ENCODE measurements at places on chromosomes 4 and X. TPM values are rescaled to one million over a fixed set of nuclear protein-coding genes. Genes with fewer than 3 reads are reported as not detected.

GRCh38 chr4:108172231-108172752, 3.6 kb upstream of the LEF1 start:
- H3K27ac ChIP-seq, result no peak overlapping the region
- no peaks in the 10 kb centered on the region for H3K36me3 ChIP-seq
- H3K4me3 ChIP-seq, result peak overlapping the region; percentile 50
- no peak for DNase-seq

- H3K36me3 ChIP-seq, result no peaks in the 10 kb centered on the region
- no peak overlapping the region for H3K27ac ChIP-seq
- H3K27me3 ChIP-seq, result no peaks in the 10 kb centered on the region
- H3K4me1 ChIP-seq, result peaks cover 2% of the 10 kb centered on the region
- no peak for DNase-seq
Measured at GRCh38 chr4:3822230-3822947, 56.2 kb downstream of the ADRA2C start.

DNA sequence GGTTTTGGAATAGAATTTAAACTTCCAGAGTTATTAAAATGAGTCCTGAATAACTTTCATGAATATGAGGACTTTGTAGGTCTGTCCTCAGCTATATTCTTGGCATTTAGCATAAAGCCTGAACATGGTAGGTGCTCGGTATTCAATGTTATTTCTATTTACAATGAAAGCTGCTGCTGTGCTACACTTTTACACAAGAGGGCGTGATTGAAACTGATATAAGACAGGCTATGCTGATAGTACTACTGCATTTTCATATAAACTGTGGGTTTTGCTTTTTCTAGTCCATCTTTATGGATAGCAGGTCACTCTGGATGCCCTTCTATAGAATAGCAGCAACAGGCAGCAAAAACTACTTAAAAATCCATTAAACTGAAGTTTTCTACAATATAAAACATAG, 12.3 kb upstream of the GNPDA2 start:
- H3K27me3 ChIP-seq, result peaks cover 18% of the 10 kb centered on the region
- no peaks in the 10 kb centered on the region for H3K4me1 ChIP-seq
- no peak overlapping the region for H3K27ac ChIP-seq
- peak; percentile 31 for DNase-seq

Gene TTC29
- 0.33 TPM for total RNA-seq

Gene PFKFB1
- total RNA-seq, result not detected

Gene CENPVL2
- 1.5 TPM for total RNA-seq

- H3K27me3 ChIP-seq, result no peaks in the 10 kb centered on the region
- H3K27ac ChIP-seq, result no peak overlapping the region
- H3K4me1 ChIP-seq, result no peaks in the 10 kb centered on the region
- H3K4me3 ChIP-seq, result no peak overlapping the region
Measured at GRCh38 chr4:137226221-137226620, 306.1 kb downstream of the PCDH18 start.

GRCh38 chr4:73001885-73002284, 67.6 kb downstream of the COX18 start:
- no peaks in the 10 kb centered on the region for H3K27me3 ChIP-seq
- H3K27ac ChIP-seq, result no peak overlapping the region
- H3K36me3 ChIP-seq, result no peaks in the 10 kb centered on the region

DNA sequence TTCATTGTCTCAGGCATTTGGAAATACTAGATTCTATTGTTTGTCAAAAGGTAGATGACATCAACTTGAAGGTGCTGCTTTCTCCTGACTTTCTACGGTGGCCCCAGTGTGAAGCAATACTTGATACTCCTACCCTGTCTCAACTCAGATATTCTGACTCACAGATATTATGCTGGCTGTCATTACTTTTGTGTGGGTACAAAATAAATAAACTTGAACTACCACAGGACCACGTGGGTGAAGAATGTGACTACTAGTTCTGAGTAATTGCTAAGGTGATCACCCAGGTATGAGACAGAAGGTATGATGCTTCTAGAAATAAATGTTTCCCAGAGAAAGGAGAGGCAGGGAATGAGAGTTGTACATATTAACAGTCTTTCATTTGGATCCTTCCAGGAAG, 275.3 kb upstream of the SPOCK3 start:
- H3K36me3 ChIP-seq, result no peaks in the 10 kb centered on the region
- H3K4me1 ChIP-seq, result no peaks in the 10 kb centered on the region
- H3K4me3 ChIP-seq, result no peak overlapping the region
- H3K27ac ChIP-seq, result no peak overlapping the region

DNA sequence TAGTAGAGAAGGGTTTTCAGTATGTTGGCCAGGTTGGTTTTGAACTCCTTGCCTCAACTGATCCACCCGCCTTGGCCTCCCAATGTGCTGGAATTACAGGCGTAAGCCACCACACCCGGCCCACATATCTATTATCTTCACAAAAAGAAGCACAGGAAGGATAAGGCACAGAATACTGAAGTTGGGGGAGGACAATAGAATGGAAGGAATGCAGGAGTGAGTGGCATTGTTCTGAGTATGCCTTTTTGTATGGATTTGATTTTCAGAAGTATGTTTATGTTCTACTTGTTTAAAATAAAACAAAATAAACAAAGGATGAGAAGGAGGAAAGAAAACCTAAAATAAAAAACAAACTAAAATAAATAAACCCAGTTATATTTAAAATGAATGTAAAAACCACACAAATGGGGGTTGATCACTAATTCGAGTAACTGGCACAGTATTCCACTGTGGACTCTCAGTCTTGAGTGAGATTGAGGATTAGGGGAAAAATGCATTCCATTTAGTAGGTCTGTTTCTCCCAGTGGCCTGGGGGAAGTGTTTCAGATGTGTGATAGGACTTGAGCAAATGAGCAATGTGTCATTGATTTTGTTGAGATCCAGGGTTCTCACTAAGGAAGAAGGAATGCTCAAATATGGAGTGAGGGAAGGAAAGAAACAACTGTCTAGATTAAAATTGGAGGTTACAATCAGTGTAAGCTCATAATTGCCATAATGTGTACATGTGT, 109.0 kb upstream of the C1QTNF7 start:
- H3K4me1 ChIP-seq, result no peaks in the 10 kb centered on the region
- H3K36me3 ChIP-seq, result no peaks in the 10 kb centered on the region
- no peak overlapping the region for H3K4me3 ChIP-seq
- no peak for DNase-seq
- no peaks in the 10 kb centered on the region for H3K27me3 ChIP-seq

DNA sequence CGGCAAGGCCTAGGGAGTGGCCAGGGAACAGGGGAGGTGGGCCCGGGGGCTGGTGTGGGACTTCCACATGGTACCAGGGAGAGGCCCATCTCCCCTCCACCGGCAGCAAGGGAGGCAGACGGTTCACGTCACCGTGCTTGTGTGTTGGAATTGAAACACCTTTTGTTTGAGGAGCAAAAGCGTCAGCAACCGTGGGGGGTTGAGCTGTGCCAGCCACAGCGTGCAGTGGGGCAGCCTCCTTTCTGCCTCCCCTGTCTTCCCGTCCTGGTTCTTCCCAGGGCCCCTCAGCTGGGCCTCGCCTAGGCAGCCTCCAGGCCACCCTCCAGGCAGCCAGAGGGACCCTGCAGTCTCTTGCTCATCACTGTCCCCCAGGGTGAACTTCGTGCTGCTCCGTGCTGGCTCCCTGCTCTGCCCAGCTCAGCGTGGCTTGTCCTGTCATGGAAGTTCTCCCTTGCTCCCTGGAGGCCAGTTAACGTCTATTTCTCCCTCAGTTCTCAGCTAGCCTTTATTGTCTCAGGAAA, 32.1 kb upstream of the HGFAC start:
- DNase-seq, result peak; percentile 49
- H3K36me3 ChIP-seq, result no peaks in the 10 kb centered on the region
- H3K4me1 ChIP-seq, result peaks cover 21% of the 10 kb centered on the region
- no peaks in the 10 kb centered on the region for H3K27me3 ChIP-seq
- no peak overlapping the region for H3K27ac ChIP-seq

GRCh38 chr4:185656467-185656931, 121.2 kb upstream of the PDLIM3 start:
- no peaks in the 10 kb centered on the region for H3K36me3 ChIP-seq
- H3K27me3 ChIP-seq, result peaks cover 37% of the 10 kb centered on the region
- H3K27ac ChIP-seq, result no peak overlapping the region
- H3K4me3 ChIP-seq, result no peak overlapping the region
- no peaks in the 10 kb centered on the region for H3K4me1 ChIP-seq

Gene FRAS1
- total RNA-seq, result 0.06 TPM

DNA sequence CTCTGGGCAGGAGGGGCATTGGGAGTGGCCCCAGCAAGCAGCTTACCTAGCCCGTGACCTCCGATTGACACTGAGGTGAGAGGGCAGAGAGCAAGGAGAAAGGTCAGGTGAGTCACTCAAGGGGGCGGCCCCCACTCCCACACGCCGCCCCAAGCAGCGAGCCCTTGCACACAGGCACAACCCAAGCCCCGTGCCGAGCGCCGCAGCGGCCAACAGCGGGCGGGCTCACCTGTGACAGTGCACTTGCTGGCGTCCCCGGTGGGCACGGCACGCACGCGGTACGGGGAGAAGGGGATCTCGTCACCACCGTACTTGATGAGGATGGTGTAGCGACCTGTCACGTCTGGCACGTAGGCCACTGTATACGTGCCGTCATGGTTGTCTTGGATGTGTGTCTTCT, 17.2 kb downstream of the FLNA start:
- H3K36me3 ChIP-seq, result peaks cover 85% of the 10 kb centered on the region
- H3K27me3 ChIP-seq, result no peaks in the 10 kb centered on the region
- DNase-seq, result no peak
- H3K4me3 ChIP-seq, result no peak overlapping the region
- no peaks in the 10 kb centered on the region for H3K4me1 ChIP-seq

GRCh38 chr4:44965435-44966095, 239.2 kb upstream of the GNPDA2 start:
- H3K36me3 ChIP-seq, result no peaks in the 10 kb centered on the region
- no peak overlapping the region for H3K27ac ChIP-seq
- H3K4me3 ChIP-seq, result no peak overlapping the region
- no peaks in the 10 kb centered on the region for H3K27me3 ChIP-seq

- H3K4me3 ChIP-seq, result no peak overlapping the region
- H3K27me3 ChIP-seq, result peaks cover 21% of the 10 kb centered on the region
- H3K4me1 ChIP-seq, result no peaks in the 10 kb centered on the region
- H3K27ac ChIP-seq, result no peak overlapping the region
- no peak for DNase-seq
Measured at GRCh38 chrX:44223150-44223549, 120.3 kb downstream of the EFHC2 start.

- no peaks in the 10 kb centered on the region for H3K36me3 ChIP-seq
- H3K4me3 ChIP-seq, result no peak overlapping the region
- no peak for DNase-seq
- H3K27me3 ChIP-seq, result no peaks in the 10 kb centered on the region
- no peaks in the 10 kb centered on the region for H3K4me1 ChIP-seq
- H3K27ac ChIP-seq, result no peak overlapping the region
Measured at GRCh38 chr4:144316869-144317268, 176.4 kb upstream of the GYPA start.

Gene RTL9
- total RNA-seq, result 0.70 TPM

Gene POU4F2
- total RNA-seq, result 4.6 TPM

- no peaks in the 10 kb centered on the region for H3K4me1 ChIP-seq
- H3K27me3 ChIP-seq, result no peaks in the 10 kb centered on the region
- no peaks in the 10 kb centered on the region for H3K36me3 ChIP-seq
- DNase-seq, result peak; percentile 66
- peak overlapping the region; percentile 14 for H3K4me3 ChIP-seq
- no peak overlapping the region for H3K27ac ChIP-seq
Measured at GRCh38 chrX:30971774-30972603, 82.9 kb upstream of the TAB3 start.

DNA sequence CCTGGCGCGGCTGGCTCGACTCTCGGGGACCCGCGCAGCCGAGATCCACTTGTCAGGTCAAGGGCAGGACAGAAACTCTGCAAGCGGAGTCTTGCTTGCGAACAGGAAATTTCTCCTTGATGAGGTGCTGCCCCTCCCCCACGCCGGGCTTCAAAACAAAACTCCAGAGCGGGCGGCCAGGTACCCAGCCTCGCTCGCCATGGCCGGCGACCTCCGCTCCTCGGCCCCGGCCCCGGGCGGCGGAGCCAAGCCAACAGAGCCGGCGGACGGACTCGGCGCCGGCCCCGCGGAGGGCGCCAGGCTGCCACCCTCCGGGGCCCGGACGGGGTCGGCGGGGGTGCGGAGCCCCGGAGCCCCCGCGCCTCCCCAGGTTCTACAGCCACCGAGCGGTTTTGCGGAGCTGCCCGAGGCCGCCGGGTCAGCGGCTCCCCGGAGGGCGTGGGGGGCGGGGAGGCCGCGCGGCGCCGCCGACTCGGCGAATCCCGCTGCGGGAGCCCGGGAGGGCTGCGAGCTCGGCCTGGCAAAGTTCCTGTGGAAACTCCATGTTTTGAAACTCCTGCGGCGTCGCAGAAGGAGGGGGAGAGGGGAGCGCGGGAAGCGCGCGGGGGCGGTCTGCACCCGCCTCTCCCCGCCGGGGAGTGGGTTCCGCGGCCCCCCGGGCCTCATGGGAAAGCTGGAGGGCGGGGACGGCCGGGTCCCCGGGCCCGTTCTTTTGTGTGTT, 11.7 kb upstream of the BCOR start:
- no peaks in the 10 kb centered on the region for H3K36me3 ChIP-seq
- peaks cover 23% of the 10 kb centered on the region for H3K4me1 ChIP-seq
- peak; percentile 71 for DNase-seq
- no peaks in the 10 kb centered on the region for H3K27me3 ChIP-seq
- H3K4me3 ChIP-seq, result peak overlapping the region; percentile 59

- H3K36me3 ChIP-seq, result no peaks in the 10 kb centered on the region
- no peaks in the 10 kb centered on the region for H3K27me3 ChIP-seq
- no peaks in the 10 kb centered on the region for H3K4me1 ChIP-seq
- no peak overlapping the region for H3K4me3 ChIP-seq
- no peak overlapping the region for H3K27ac ChIP-seq
- no peak for DNase-seq
Measured at GRCh38 chr4:41656572-41657520, 91.7 kb downstream of the PHOX2B start.

- no peaks in the 10 kb centered on the region for H3K27me3 ChIP-seq
- no peak overlapping the region for H3K4me3 ChIP-seq
- no peaks in the 10 kb centered on the region for H3K4me1 ChIP-seq
- no peak for DNase-seq
- no peaks in the 10 kb centered on the region for H3K36me3 ChIP-seq
- H3K27ac ChIP-seq, result no peak overlapping the region
Measured at GRCh38 chr4:43560047-43560446, 667.5 kb downstream of the GRXCR1 start.

Gene ETDB
- total RNA-seq, result not detected
